ENCODE measurements at places on chromosomes 11 and 22. TPM values are rescaled to one million over a fixed set of nuclear protein-coding genes. Genes with fewer than 3 reads are reported as not detected.
A peak's percentile ranks its signal among the peaks of the same experiment; 100 is the strongest.

- H3K27me3 ChIP-seq, result no peaks in the 10 kb centered on the region
- no peak overlapping the region for H3K27ac ChIP-seq
- no peaks in the 10 kb centered on the region for H3K36me3 ChIP-seq
- DNase-seq, result no peak
- H3K4me3 ChIP-seq, result no peak overlapping the region
- H3K4me1 ChIP-seq, result peaks cover 7% of the 10 kb centered on the region
These were observed 2.5 kb downstream of the PKP3 start for GRCh38 chr11:396511-396947.

DNA sequence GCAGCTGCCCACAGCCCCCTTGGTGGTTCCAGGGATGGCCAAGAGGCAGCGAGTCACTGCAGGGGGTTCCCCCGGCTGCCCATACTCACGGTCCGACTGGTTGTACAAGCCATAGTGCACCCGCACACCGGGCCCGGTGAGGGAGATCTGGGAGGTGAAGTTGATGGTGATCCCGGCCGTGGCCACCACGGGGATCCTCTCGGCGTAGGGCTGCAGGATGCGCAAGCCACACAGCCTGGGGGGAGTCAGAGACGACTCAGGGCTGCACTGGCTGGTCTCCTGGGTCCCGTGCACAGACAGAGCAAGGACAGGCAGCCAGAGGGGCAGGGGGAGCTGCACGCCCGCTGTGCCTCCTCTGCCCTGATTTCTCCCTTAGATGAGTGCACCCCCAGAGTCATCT is 23.5 kb downstream of the KCTD17 start:
- no peaks in the 10 kb centered on the region for H3K36me3 ChIP-seq
- no peak for DNase-seq
- no peak overlapping the region for H3K4me3 ChIP-seq
- H3K27ac ChIP-seq, result no peak overlapping the region

DNA sequence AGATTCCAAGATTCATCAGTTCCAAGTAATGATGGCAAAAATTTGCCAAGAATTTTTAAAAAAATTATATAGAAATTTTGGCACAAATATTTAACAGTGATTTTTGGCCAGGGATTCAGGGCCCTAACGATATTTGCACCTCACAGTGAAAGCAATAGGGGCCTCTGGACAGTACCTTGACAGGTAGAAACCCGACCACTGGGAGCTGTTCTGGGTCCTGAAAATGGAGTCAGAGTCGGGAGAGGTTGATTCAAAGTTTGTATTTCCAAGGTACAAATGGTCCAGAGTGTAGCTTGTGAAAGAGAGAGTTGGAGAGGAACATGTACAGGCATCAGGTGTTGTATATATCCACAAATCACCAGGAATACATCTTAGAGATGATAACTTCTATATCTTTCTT is 41.6 kb downstream of the MRGPRX2 start:
- H3K27me3 ChIP-seq, result peaks cover 23% of the 10 kb centered on the region
- no peaks in the 10 kb centered on the region for H3K36me3 ChIP-seq
- H3K27ac ChIP-seq, result no peak overlapping the region
- no peaks in the 10 kb centered on the region for H3K4me1 ChIP-seq

DNA sequence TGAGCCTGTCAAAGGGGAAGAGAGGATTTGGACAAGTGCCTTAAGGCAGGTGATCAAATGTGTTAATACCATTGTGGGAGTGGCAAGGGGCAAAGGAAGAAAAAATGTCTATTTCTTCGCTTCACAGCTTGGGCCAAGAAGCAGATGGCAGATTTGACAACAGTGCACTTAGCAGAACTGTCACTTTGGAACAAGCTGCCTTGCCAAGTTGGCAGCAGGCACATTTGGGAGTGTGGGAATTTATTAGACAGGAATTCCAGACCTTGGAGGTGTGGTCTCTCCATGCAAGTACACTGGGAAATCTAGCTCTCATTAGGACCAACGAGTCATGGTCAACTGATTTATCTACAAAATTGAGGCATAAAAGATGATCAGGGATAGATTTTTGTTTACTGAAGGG is 265.1 kb downstream of the NELL1 start:
- peaks cover 7% of the 10 kb centered on the region for H3K27me3 ChIP-seq
- H3K27ac ChIP-seq, result no peak overlapping the region
- no peaks in the 10 kb centered on the region for H3K4me1 ChIP-seq
- H3K4me3 ChIP-seq, result no peak overlapping the region
- no peaks in the 10 kb centered on the region for H3K36me3 ChIP-seq
- no peak for DNase-seq

DNA sequence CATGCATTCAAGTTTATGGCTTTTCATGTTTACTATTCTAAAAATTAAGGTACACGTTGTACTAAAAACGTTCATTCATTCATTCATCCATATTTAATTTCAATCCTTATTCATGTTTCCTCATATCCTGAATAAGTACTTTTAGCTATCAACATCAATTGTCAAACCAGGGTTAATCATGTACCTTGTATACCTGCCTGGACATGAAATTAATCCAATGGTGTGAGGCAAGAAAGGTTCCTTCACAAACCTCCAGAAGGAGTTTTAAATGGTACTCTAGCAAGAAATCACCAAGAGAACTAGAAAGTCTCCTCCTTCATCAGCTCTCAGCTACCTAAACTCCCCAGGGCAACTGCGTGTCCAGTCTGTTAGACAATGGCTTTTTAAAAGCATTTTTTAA is 33.4 kb downstream of the TMEM123 start:
- H3K27ac ChIP-seq, result no peak overlapping the region
- peaks cover 6% of the 10 kb centered on the region for H3K36me3 ChIP-seq
- no peak for DNase-seq
- no peaks in the 10 kb centered on the region for H3K27me3 ChIP-seq

- peaks cover 2% of the 10 kb centered on the region for H3K36me3 ChIP-seq
- no peak overlapping the region for H3K4me3 ChIP-seq
- H3K4me1 ChIP-seq, result peaks cover 44% of the 10 kb centered on the region
- no peaks in the 10 kb centered on the region for H3K27me3 ChIP-seq
- no peak for DNase-seq
These were observed 34.1 kb downstream of the CD44 start for GRCh38 chr11:35173011-35173511.

- no peak overlapping the region for H3K27ac ChIP-seq
- H3K4me3 ChIP-seq, result no peak overlapping the region
- peaks cover 3% of the 10 kb centered on the region for H3K4me1 ChIP-seq
These were observed 5.7 kb downstream of the CHADL start for GRCh38 chr22:41234815-41235695.

- H3K27me3 ChIP-seq, result no peaks in the 10 kb centered on the region
- H3K36me3 ChIP-seq, result peaks cover 6% of the 10 kb centered on the region
- H3K4me1 ChIP-seq, result peaks cover 39% of the 10 kb centered on the region
- H3K27ac ChIP-seq, result no peak overlapping the region
- no peak for DNase-seq
- no peak overlapping the region for H3K4me3 ChIP-seq
These were observed 133.9 kb downstream of the WNT7B start for GRCh38 chr22:45843031-45843430.

- peaks cover 59% of the 10 kb centered on the region for H3K4me1 ChIP-seq
- peak overlapping the region; percentile 100 for H3K4me3 ChIP-seq
- no peaks in the 10 kb centered on the region for H3K27me3 ChIP-seq
- DNase-seq, result no peak
These were observed 1.7 kb downstream of the PICALM start for GRCh38 chr11:86067009-86067850.

DNA sequence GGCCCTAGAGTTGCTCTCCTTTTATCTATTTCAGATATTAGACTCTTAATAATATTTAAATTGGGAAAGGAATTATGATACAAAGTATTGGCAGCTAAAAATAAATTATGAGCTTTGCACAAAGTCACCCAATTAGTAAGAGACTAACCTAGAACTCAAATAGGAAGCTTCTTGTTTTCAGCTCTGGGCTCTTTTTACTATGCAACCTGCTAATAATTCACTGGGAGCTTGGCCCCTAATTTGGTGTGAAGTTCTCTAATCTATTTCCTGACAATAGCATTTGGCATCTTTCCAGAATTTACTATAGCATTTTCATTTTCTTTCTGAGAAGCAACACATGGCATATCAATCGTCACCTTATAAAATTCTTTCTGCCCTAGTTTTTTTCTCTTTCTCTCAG is 727.7 kb upstream of the ANO5 start:
- no peak for DNase-seq
- no peaks in the 10 kb centered on the region for H3K4me1 ChIP-seq
- no peaks in the 10 kb centered on the region for H3K36me3 ChIP-seq
- H3K4me3 ChIP-seq, result no peak overlapping the region
- no peak overlapping the region for H3K27ac ChIP-seq
- H3K27me3 ChIP-seq, result no peaks in the 10 kb centered on the region

GRCh38 chr22:29797351-29797750 is 30.2 kb downstream of the UQCR10 start:
- H3K4me1 ChIP-seq, result peaks cover 28% of the 10 kb centered on the region
- H3K4me3 ChIP-seq, result no peak overlapping the region
- peaks cover 26% of the 10 kb centered on the region for H3K36me3 ChIP-seq
- H3K27me3 ChIP-seq, result no peaks in the 10 kb centered on the region
- DNase-seq, result no peak

DNA sequence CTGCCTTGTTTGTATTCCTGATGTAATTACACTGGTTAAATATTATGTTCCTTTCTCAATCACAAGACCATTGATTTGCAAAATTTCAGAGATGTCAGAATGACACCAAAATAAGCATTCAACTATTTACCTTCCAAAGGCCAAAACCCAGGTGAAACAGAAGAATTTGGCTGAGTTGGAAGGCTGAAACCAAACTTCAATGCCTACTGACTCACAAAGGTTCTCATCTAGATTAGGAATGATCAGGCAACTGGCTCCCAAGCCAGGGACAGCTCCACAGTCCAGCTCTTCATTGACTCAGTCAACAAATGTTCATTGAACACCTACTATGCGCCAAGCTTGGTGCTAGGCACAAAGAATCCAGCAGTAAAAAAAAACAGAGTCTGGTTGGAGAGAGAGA is 13.4 kb upstream of the SLC35C1 start:
- no peak overlapping the region for H3K27ac ChIP-seq
- no peaks in the 10 kb centered on the region for H3K4me1 ChIP-seq
- no peak overlapping the region for H3K4me3 ChIP-seq
- H3K36me3 ChIP-seq, result peaks cover 2% of the 10 kb centered on the region
- H3K27me3 ChIP-seq, result peaks cover 40% of the 10 kb centered on the region
- DNase-seq, result no peak

DNA sequence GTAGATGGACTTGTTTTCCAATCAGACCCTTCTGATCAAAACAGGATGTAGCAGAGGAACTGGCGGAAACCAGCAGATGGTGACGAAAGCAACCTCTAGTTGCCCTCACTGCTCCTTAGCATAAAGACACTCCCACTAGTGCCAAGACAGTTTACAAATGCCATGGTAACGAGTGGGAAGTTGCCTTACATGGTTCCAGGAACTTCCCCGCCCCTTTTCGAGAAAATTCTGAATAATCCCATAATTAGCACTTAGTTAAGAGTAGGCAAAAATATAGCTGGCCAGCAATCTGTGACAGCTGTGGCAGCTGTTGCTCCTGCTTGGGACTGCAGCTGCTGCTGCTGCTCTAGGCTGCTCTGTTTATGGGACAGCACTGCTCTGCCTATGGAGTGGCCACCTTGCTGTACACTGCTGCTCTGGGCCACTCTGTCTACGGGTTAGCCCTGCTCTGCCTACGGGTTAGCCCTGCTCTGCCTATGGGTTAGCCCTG is 33.4 kb upstream of the SORL1 start:
- DNase-seq, result no peak
- no peak overlapping the region for H3K27ac ChIP-seq
- peaks cover 13% of the 10 kb centered on the region for H3K4me1 ChIP-seq
- H3K4me3 ChIP-seq, result no peak overlapping the region

DNA sequence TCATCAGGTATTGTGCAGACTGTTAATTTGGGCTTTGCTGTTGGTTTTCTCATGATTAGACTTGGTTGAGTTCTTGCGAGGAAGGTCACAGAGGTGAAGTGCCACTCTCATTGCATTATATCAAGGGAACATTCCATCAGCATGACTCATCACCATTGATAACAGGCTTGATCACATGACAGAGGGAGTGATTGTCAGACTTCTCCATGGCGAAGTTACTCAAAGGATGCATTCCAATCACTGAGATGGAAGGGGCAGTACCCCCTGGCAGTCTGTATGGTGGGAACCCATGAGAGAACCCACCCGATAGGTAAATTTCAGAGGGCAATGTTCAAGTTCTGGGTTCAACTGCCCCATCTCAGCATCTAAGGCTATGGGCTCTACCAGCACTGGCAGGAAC is 19.4 kb upstream of the P2RY2 start:
- H3K4me3 ChIP-seq, result no peak overlapping the region
- no peaks in the 10 kb centered on the region for H3K4me1 ChIP-seq
- DNase-seq, result no peak
- H3K36me3 ChIP-seq, result peaks cover 2% of the 10 kb centered on the region
- no peak overlapping the region for H3K27ac ChIP-seq

DNA sequence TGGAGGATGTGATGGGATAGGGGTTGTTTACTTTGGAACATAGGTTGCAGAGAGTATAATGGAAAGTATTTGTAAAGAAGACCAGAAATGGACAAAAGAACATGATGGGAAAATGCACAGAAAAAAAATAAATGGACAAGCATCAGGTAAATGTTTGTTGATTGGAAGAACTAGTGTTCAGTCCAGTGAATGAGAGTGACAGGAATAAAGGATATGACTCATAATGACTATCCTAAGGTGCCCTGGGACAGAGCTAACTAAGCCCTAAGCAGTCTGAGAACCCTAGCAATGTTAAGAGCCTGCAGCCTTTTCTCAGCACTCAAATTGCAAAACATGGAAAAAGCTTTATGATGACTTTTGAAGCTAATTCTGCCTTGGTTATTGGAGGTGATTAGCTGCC is 732.8 kb upstream of the ANO5 start:
- H3K27ac ChIP-seq, result no peak overlapping the region
- DNase-seq, result no peak

GRCh38 chr11:6962141-6962540 is 35.9 kb downstream of the ZNF215 start:
- H3K27me3 ChIP-seq, result no peaks in the 10 kb centered on the region
- no peaks in the 10 kb centered on the region for H3K36me3 ChIP-seq
- H3K4me3 ChIP-seq, result no peak overlapping the region
- DNase-seq, result no peak

DNA sequence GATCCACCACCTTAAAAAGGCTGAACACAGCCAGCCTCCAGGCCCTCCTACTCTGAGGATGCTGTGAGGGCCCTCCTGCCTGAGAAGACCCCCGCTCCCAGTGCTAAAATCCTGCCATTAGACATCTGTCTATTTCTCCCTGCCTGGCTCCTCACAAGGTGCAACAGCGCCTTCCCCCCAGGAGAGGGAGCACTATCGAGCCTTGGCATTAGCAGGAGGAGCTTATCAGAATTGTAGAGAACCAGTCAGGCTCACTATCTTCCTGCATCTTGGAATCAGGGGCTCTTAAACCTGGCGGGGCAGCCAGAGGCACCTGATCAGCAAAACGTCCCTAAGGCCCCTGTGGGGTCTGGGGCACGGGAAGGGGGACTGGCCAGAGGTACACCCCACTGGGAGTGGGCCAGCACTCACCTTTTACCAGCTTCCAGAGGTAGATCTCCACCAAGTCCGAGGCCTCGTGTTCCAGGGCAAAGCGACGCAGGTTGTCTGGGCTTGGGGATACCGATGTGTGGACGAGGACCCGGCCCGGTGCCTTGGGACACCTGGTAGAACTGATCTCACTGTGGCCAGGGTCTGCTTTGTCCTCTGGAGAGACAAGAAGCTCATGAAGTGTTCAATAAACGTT is 28.7 kb downstream of the CHRDL2 start:
- H3K36me3 ChIP-seq, result no peaks in the 10 kb centered on the region
- H3K27ac ChIP-seq, result no peak overlapping the region
- DNase-seq, result no peak
- no peaks in the 10 kb centered on the region for H3K27me3 ChIP-seq

The LRRC56 gene
- 2.7 TPM for total RNA-seq

The HIC2 gene
- total RNA-seq, result 4.3 TPM

The LRRC74B gene
- not detected for total RNA-seq

The ZDHHC5 gene
- total RNA-seq, result 57.4 TPM

The DRD4 gene
- 0.55 TPM for total RNA-seq

The MIF gene
- 466 TPM for total RNA-seq
